ENCODE measurements at places on chromosomes 4 and X.

DNA sequence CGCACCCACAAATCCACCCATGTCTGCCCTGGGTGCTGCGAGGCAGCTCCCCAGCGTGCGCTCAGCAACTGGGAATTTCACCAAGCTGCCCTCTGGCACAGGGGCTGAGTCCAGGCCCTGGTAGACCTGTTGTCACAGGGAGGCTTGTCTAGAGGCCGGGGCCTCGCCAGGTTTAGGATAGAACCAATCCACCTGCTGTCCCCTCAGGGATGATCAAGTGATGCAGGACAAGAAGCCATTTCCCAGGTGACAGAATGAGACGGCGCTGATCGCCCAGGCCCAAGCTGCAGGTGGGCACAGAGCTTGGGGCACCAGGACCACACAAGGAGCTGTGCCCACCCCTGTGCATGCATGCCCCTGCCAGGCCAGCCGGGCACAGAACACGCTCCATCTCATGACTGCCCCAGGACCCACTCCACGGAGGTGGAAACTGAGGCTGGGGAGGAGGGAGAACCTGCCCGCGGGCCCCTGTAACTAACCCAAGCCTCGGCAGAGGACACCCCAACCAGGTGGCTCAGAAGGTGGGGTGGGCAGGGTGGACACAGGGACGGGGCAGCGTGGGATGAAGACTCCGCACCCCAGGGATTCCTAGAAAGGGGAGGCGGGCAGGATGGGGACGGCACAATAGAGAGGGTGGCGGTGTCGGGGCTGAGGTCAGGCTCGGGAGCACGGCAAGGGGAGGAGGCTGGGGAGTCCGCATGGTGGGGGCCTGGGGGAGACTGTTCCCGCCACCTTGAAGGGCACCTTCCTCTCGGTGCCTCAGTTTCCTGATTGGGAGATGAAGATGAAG lies 78.0 kb downstream of the ZFYVE28 start:
- no peak for DNase-seq

DNA sequence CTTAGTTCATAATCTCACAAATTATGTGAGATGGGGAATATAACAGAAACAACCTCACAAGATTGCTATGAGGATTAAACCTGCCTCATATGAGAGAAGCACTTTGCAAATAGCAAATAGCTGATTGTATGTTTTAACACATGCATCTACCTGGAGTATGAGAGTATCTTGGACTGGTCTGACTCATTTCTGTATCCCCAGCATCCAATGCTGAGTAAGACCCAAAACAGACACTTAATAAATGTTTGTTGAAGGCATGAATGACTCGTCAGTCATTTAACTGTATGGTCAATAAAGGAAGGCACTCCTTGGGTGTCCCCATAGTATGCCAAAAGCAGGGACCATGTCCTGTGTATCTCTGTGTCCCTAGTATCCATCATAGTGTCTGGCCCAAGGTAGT lies 350.9 kb upstream of the F9 start:
- DNase-seq, result no peak

DNA sequence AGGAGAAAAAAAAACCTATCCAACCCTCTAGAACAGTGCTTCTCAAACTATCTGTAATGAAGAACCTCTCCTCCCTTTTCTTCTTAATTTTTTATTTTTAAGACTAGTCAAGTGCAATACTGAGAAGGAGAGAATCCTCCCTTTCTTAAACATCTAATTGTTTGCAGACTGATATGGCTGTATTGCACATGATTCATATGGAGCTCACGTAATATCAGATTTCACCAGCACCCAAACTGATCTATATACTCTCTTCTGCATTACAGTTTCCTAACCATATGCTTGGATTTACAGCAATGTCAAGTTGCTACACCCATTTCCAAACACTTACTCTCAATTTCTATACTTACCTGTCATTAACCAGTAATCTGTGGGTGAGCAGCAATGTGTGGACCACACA lies 9.5 kb downstream of the PRMT9 start:
- DNase-seq, result no peak

- DNase-seq, result no peak
These were observed 541 bp upstream of the FIP1L1 start for GRCh38 chr4:53376900-53377299.

DNA sequence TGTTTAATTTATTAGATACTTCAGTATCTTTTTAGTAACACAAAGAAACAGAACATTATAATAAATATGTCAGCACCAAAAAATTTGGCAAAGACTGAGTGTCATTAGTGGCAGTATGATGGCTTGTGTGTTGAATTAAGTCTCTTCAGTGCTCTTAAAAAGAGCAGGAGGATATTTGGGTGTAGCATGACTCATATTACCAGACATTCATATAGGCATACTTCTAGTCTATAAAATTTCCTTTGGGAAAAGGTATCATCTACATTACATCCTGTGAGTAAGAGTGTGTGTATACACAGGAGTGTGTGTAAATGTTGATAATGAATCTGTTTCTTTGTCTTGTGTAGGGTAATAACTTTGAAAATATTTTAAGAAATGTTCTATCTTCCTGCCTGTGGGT lies 135.7 kb downstream of the CNKSR2 start:
- no peak for DNase-seq

GRCh38 chr4:10730019-10730418 lies 45.5 kb upstream of the CLNK start:
- DNase-seq, result no peak

- DNase-seq, result no peak
These were observed 228.0 kb downstream of the RASL11B start for GRCh38 chr4:53089936-53090729.

DNA sequence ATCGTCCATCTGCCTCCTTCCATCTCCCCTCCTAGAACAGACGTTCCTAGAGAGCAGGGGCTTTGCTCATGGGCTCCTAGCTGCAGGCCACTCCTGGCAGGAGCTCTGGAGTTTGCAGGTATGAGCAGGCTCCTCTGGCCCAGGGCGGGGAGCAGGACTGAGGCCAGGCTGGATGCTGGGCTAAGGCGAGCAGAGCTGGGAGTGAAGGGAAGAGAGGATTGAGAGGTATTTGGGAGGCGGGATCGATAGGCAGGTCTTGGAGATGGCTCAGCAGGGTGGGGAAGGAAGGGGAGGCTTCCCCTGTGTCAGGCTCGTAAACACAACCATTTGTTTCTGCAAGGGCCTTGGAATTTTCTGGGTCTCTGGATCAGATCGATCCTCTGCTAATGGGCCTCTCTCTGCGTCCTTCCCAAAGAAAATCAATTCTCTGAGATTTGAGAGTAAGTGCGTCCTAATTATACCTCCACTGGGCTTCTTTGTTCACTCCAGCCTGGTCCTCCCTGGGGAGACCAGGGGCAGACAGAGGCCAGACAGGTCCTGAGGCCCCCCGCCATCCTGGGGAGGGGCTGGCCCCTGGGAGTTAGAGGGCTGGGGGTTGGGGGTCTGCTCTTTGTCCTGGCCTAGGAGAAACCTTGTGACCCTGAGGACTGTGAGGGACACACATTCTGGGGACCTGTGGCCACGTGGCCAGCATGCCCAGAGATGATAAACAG lies 94.8 kb upstream of the PSAPL1 start:
- no peak for DNase-seq

DNA sequence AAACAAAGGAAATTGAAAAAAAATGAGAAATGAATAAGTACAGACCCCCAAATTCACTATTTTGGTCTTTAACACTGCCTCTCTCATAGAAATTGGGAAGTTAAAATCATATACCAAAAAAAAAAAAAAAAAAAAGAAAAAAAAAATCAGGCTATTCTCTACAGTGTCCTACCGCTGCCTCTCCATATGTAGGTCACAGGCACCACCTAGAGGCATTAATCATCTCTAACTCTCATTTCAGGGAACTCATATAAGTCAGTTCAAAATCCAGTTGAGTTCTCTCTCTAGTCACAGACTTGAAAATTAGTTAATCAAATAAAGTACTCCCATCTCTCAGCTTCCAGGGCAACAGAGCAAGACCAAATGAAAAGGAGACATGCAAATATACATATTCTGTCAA lies 47.9 kb downstream of the COX18 start:
- peak; percentile 13 for DNase-seq

GRCh38 chrX:139554376-139554775 lies 23.8 kb downstream of the F9 start:
- DNase-seq, result no peak

- DNase-seq, result no peak
These were observed 19.1 kb downstream of the CCSER1 start for GRCh38 chr4:90146306-90146705.

GRCh38 chrX:96407981-96408380 lies 276.7 kb upstream of the DIAPH2 start:
- DNase-seq, result no peak

DNA sequence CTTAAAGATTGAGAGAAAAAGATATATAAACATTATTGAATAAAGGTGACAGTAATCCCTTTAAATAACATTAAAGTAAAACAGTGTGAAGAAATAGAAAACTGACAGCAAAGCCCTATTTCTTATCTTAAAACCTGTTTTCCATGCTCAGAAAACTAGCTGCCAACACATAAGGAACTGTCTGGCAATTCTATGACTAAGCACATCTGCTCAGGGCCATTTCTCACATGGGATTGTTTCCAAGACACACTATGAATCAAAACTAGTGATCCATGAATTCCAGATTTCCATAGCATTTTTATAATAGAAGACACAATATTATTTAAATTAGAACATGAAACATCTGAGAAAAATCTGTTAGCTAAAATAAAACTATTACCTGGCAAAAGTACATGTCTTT lies 113.4 kb downstream of the SCLT1 start:
- DNase-seq, result no peak

DNA sequence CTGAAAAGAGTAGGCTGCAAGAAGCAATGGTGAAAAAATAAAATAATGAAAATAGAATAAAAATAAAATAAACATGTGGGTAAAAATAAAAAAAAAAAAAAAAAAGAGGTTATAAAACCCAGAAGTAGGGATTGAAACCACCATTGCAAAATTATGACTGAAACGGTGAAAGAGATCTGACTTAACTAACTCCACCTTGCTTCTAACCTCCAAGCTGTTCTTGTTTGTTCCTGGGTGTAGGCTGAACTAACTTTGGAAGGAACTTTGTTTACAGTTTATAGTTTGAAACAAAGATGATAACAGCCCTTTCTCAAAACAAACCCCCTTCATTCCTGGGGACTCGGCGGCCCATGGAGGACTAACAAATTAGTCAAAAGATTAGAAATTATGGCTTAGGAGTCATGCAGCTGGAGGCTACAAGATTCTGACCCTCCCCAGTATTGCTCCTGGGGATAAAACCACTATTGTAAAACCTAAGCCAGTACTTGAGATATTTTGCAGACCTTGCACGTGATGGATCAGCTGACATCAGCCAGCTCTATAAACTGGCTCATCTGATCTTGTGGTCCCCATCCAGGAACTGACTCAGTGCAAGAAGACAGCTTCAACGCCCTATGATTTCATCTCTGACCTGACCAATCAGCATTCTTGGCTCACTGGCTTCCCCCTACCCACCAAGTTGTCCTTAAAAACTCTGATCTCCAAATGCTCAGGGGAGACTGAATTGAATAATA lies 30.4 kb downstream of the DDX60L start:
- DNase-seq, result no peak

- no peak for DNase-seq
These were observed 19.9 kb upstream of the CEP135 start for GRCh38 chr4:55928846-55929245.

DNA sequence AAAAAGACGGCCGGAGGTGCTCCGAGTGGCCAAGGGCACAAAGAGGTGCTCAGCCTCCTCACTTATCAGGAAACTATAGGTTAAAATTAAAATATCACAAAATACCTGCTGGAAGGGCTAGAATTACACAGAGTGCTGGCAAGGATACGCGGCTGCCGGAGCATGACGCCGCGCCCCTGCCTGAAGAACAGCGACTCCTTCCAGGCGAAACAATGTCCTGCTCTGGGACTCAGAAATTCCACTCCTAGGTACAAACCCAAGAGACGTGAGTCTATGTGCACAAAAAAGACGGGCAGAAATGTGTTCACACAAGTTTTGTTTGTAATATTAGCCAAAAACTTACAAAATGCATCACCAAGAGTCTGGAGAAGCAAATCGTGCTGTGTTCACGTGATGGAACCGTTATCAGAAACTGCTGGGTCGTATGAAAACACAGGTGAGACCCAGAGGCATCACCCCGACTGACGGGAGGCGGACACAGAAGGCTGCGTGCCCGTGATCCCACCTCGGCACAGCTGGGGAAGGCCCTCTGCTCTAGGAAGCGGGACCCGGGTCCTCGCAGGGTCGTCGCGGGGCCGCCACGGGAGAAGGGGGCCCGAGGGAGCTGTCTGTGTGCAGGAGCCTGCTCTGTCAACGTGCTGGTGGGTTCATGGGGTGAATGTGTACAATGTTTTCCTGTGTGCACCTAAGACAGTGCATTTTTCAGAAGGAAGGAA lies 27.6 kb downstream of the CTBP1 start:
- DNase-seq, result no peak

DNA sequence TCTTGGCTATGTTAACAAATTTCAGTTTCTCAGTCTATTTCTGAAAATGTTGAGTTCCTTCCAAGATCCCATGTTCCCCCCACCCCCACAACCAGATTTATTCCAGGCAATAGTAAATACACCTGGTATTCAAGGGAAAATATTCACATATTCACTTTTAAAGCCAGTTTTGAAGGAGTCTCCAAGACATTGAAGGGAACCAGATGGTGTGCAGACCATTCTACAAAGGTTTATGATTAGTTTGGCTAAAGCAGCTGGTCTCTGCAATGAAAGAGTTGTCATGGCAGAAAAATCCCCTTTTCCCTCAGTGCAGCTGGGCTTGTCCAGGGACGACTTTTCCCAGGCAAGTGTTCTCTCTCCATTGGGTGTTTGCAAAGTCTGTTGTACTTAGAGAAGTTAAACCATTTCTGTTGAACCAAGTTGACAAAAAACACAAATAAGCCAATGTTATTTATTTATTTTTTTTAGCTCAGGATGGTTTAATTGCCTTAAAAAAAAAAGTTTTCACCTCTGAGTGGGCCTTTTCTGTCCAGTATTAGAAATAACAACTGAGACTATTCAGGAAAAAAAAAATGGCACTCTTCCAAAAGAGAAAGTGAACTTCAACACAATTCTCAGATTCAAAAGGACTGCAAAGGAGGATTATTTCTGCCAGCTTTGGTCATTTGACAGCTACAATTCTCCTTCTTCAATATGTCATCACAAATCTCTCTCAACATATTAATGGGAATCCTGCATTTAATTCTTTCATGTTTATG lies 410.6 kb downstream of the IL1RAPL1 start:
- no peak for DNase-seq

- DNase-seq, result no peak
These were observed 1148.8 kb upstream of the PCDH7 start for GRCh38 chr4:29571322-29571721.

GRCh38 chrX:77298790-77299189 lies 148.4 kb upstream of the FGF16 start:
- no peak for DNase-seq

All from putamen (tissue), 1 donor.